Cortex of kidney (tissue), 1 donor: ENCODE measurements at places on chromosomes 5 and 9.

DNA sequence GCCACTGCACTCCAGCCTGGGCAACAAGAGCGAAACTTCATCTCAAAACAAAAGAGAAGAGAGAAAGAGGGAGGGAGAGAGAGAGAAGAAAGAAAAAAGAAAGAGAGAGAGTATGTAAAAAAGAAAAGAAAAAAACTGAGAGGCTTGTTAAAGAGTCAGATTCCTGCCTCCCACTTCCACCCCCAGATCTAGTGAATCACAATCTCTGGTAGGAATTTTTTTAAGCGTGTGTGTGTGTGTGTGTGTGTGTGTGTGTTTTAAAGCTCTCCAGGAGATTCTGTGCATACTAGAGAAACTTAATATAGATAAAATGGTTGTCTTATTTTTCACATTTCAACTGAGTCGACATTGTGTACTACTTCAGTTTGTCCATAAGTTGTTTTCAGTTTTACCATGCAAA, 32.0 kb downstream of the SAR1B start:
- DNase-seq, result no peak

DNA sequence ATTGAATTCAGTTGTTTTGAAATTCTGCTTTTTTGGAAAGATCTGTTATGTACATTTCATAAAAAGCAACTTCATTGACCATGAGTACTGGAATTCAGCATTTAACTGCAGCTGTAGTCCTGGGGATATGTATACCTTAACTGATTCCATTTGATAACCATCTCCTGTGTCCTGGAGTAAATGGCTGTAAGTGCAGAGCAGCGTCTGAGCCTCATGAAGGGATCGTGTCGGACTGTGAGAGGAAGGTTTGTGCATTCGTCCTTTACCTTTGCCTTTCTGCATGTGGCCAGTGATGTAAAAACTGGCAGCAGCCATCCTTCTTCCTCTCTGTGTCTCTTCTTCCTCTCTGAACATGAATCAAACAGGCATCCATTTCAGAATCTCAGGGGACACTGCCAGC, 287.2 kb downstream of the FANCC start:
- DNase-seq, result no peak

DNA sequence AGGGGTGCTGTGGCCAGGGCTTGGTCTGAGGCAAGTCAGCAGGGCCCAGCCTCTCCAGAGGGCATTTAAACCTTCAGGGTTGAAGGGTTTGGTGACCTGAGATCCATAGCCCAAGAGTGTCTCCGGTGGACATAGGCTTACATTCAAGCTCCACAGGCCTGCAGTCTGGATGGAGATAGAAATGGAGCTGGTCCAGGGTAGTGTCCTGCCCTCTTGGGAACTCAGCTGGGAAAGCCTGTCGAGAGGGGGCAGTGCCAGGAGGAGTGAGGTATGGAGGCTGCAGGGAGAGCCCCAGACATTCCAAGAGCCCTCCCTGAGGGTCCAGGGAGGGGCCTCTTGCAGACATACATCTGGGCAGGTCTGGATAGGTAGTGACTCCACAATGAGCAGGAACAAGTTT, 177.0 kb upstream of the MVB12B start:
- DNase-seq, result no peak

DNA sequence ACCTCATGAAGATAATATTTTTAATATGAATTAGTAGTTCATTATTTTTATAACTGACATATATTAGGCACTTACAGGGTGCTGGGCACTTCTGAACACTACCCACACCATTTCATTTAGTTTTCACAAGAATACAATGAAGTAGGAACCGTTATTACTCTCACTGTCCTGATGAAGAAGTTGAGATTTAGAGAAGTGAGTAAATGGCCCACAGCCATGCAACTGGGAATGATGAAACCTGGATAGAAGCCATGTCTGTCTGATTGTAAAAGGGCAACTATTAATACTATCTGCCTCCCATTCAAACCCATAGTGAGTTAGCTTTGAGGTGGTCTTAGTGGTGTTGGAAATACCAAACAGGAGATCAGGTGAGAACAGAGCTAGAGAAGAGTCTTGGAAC, 29.6 kb upstream of the OTULINL start:
- no peak for DNase-seq

- no peak for DNase-seq
These were observed 243.2 kb downstream of the ELAVL2 start for GRCh38 chr9:23582836-23583235.

GRCh38 chr9:115730396-115730795, 423.2 kb upstream of the PAPPA start:
- no peak for DNase-seq

DNA sequence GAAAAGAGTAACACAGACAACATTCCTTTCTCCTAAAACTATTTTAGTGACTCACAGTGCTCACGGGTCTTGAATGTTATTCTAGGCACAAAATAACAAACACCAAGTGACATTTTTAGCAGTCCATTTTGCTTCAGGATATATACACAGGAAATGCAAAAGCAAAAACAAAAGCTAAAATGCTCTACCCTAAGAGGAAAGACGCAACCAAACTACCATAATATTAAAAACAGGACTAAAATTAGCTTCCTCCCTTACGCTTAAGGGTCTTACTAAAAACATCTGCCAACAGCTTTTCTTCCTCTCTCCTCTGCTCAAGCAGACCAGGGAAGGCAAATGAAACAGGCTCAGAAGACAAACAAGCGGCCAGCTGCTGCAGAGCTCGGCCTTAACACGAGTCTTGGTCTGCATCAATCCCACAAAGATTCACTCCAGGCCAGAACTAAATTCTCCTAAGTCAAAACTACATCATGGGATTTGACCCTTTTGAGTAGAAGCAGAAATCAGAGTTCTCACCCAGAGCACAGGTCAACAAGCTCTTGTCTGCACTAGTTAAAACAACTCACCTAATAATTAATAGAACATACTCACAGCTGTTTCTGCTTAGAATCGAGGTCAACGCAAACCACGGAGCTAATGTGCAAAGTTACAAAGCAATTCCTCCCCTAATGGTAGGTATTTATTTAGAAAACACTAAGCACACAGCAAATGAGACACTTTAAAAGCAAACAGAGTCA, 62.3 kb downstream of the RAPGEF1 start:
- no peak for DNase-seq

GRCh38 chr5:153584126-153584959, 93.9 kb downstream of the GRIA1 start:
- DNase-seq, result no peak

DNA sequence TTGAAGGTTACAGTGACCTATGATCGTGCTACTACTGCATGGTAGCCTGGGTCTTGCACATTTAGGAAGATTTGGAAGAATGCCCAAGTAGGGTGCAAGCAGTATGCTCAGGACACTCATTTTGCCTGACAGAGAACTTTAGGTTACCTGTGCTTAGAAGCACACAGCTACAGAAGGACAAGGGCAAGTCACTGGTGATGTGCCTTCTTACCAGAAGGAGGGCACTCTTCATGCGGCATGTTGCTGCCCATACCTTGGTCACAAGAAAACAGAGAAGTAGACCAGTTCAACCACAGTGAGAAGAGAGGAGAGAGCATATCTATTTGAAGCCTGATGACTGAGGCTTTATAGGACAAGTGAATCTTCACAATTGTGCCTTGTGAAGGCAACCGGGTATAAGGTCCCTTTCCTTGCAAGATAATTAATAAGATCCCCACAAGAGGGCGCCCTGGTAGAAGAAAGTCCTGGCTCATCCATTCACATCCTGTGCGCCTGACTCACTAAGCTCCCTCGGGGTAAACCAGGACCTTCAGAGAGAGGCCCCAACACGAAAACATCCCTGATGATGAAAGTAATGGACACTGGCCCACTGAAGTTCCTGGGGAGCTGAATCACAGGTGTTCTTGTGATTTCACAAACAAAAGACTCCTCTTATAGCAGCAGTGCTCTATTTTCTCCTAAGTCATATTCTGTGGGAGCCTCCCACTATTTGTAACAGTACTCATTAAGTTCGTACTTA, 38.1 kb upstream of the STARD4 start:
- no peak for DNase-seq

DNA sequence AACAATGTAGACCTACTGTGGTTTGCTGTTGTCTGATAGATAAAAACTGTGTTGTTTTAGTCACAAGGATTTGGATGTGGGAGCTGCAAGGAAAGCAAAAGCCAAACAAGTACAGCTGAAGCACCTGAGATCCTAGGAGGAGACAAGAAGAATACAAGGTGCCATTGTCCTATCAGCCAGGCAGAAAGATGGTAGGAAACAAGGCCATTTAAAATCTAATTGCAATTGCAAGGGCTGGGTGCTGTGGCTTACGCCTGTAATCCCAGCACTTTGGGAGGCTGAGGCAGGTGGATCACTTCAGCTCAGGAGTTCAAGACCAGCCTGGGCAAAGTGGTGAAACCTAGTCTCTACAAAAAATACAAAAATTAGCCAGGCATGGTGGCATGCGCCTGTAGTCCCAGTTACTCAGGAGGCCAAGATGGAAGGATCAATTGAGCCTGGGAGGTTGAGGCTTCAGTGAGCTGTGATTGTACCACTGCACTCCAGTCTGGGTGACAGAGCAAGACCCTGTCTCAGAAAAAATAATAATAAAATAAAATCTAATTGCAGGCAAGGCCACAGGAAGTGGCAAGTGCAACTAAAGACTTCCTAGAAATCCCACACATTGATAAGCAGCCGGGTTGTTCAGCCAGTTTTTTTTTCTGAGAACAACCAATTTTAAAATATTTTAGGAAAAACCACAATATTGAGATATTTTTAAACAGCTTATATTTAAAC, 22.6 kb downstream of the DOCK8 start:
- DNase-seq, result no peak

- no peak for DNase-seq
These were observed 50.9 kb downstream of the MRRF start for GRCh38 chr9:122315534-122315933.

- DNase-seq, result no peak
These were observed 47.4 kb downstream of the P4HA2 start for GRCh38 chr5:132180134-132180745.

- no peak for DNase-seq
These were observed 60.3 kb downstream of the STX17 start for GRCh38 chr9:99966716-99967115.

- no peak for DNase-seq
These were observed 625.4 kb upstream of the EDIL3 start for GRCh38 chr5:85010014-85010562.

- no peak for DNase-seq
These were observed 117.8 kb downstream of the MAST4 start for GRCh38 chr5:66713998-66714397.

- DNase-seq, result no peak
These were observed 55.8 kb downstream of the PTTG1 start for GRCh38 chr5:160477266-160477970.

DNA sequence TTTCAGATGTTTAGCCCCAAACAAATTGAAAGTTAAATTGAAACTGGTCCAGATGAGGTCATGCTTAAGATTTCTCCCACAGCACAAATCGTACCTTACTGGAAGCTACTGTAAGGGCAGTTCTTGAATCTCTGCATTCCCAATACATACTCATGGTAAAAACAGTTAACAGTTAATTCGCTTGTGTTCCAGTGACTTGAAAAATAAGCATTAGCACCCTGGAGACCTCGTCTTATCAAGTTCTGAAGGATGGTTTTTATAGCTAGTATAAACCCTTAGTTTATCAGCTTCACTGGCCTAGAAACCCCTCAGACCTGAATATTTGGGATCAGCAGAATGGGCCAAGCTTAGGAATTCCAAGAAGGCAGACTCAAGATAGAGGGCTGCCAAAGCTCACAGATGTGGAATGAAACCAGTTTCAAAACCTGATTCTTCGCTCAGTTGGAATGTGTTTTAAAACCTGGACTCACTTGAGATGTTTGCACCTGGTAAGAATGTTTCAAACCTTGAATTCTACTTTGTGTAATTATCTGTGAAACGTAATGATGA, 103.6 kb downstream of the C9orf152 start:
- DNase-seq, result no peak

DNA sequence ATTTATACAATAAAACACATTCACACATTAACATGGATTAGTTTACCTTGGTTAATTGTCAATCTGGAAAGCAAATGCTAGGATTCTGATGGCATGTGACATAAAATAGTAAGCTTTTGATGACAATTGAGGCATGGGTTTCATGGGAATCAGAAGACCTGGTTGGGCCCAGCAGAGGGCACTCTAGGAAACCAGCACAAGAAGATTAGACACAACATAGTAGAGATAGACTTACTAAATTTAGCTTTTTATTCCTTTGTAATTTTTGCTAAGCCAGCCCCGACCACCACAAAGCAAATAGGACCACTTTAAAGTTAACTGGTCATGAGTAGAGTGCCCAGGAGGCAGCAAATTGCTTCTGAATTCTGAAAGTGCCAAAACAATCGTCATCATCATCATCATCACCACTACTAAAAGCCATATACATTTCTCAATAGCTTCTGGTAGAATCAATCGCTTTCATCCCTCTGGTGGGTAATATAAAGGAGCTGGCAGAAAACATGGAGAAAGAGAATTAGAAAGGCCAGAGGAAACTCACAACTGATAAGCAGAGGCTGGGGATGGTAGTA, 163.2 kb downstream of the ARRDC3 start:
- DNase-seq, result no peak

- DNase-seq, result no peak
These were observed 642 bp upstream of the ITGA1 start for GRCh38 chr5:52786949-52787599.

- DNase-seq, result no peak
These were observed 406.9 kb upstream of the NMUR2 start for GRCh38 chr5:152811988-152812387.

GRCh38 chr9:130498298-130498917, 53.6 kb downstream of the ASS1 start:
- DNase-seq, result no peak

DNA sequence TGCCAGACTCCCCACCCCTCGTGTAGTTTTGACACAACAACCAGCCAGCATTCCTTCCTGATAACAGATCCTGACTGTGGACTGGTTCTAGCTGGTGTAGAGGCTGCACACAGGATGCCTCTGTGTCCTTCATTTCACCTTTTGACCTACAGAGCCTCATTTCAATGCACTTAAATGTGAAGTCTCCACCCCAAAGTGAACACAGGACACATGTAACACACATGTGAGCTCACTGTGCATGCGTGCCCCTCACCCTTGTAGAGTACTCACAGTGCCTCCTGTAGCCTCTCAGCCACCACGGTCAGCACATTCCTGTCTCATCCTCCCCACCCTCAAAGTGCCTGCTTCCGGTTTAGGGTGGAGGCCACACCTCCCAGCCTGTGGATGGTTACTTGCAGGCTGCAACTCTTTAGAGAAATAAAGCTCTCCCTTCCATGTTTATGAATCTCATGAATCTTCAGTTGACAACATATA, 11.6 kb upstream of the NKD2 start:
- DNase-seq, result no peak

- no peak for DNase-seq
These were observed 72.0 kb upstream of the ENTREP1 start for GRCh38 chr9:69253057-69253456.

DNA sequence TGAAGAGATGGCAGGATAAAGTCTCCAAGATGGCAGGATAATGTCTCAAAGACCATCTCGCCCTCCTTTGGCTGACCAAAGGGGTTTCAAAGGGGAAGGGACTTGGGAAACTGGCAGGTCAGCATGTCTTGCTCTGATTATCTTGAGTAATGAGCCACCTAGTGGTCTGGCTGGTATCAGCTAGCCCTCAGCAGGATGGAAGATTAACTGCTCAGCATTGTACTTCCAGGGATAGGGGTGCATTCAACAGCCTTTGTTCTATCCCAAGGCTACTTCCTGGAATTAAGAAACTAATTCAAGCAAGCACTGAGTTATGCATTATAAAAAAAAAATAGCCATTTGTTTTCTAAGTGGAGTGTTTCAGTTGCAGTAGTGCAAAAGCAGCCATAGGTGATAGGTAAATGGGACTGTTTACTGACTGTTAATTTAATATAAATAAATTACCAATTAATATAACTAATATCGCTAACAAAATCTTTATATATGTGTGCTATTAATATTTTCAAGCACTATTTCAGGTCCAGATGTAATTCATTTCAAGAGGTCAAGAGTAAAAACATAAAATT, 555.5 kb downstream of the CDH9 start:
- DNase-seq, result no peak
